ENCODE measurements at places on chromosomes 4 and X.

DNA sequence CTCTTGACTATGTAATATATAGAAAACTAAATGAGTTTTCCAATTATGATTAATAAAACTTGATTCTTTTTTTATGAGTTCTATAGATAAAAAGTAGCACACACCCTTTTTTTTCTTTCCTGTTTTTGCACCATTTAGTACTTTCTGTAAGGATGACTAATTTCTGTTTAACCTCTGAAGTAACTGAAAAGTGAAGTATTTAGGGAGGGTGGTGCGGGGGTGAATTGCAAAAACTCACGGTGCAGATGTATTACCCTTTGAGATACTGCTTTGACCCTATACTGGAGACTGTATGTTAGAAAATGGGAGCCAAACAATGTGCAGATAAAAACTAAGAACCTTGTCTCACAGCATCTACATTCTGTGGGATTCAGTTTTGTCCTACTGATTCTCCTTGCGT lies 471.6 kb downstream of the DTHD1 start:
- no peak for DNase-seq

- DNase-seq, result no peak
Measured at GRCh38 chr4:113776679-113777078, 15.1 kb upstream of the CAMK2D start.

GRCh38 chrX:118499295-118499694 lies 3.7 kb downstream of the DOCK11 start:
- no peak for DNase-seq

GRCh38 chrX:140572724-140573123 lies 67.9 kb upstream of the SOX3 start:
- no peak for DNase-seq

- DNase-seq, result no peak
Measured at GRCh38 chrX:150199803-150200202, 163.3 kb upstream of the MAMLD1 start.

DNA sequence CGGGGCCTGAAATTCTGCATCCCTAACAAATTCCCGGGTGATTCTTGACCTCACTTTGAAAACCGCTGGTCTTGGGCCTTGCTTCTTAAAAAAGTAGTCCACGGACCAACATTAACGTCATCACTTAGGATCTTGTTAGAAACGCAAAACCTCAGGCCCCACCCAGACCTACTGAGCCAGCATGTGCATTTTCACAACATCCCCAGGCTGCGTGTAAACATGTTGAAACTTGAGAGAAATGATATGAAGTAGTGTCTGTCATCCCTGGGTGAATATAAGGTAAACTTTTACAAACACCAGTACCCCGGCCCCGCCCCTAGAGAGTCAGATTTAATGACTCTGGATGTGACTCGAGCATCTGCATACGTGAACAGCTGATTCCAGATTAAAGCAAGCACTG lies 33.7 kb downstream of the SORBS2 start:
- no peak for DNase-seq

DNA sequence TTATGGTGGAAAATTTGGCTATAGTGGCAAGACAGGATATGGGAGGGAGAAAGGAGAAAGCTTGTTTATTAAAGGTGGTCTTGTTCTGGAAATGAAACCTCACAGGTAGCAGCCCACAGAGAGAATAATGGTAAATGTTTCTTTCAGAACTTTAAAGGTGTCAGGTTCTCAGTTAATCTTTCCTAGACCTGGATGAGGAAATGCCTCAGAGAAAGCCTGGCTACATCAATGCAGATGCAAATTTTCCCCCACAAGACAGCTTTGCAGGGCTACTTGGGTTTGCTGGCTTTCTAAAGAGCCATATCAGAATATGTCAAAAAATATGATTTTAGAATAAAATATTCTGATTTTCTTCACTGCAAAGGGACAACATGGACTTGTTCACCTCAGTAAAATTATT lies 715.0 kb downstream of the FAM133A start:
- DNase-seq, result no peak

DNA sequence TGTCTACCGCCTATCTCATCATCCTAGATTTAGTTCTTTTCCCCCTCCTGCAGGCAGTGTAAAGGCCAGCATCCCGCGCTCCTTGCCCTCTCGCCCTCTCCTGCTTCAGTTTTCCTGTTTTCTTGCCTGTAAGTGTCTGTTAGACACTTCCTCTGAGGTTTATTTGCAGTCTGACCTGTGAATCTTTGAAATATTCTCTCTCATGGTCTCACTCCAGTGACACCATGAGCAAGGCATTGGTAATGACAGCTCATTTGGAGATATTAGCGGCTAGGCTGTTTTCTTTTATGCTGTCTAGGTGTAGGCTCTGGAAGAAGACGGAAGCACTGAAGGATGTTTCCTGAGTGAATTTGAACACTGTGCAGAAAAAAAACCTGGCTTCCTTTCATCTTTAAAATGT lies 179.6 kb downstream of the KDR start:
- DNase-seq, result no peak

DNA sequence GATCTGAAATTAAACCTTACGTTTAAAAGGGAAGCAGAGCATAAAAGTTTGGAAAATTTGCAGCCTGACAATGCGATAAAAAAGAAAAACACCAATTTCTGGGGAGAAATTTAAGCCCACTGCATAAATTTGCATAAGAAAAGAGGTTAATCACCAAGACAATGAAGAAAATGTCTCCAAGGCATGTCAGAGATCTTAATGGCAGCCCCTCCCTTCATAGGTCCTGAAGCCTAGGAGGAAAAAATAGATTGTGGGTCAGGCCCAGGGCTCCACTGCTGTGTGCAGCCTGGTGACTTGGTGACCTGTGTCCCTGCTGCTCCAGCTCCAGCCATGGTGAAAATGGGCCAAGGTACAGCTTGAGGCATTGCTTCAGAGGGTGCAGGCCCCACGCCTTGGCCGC lies 264.0 kb upstream of the CT83 start:
- no peak for DNase-seq

- DNase-seq, result no peak
Measured at GRCh38 chr4:72997409-72997808, 72.1 kb downstream of the COX18 start.
